Cardiac muscle cell (in vitro differentiated cells and primary cell): ENCODE measurements at places on chromosomes 1 and 21. TPM values are rescaled to one million over a fixed set of nuclear protein-coding genes. Genes with fewer than 3 reads are reported as not detected.

- no peak overlapping the region for H3K4me3 ChIP-seq
- no peak for DNase-seq
- H3K27me3 ChIP-seq, result no peaks in the 10 kb centered on the region
- H3K36me3 ChIP-seq, result no peaks in the 10 kb centered on the region
These were observed 177.6 kb upstream of the OLFM3 start for GRCh38 chr1:102174259-102174863.

DNA sequence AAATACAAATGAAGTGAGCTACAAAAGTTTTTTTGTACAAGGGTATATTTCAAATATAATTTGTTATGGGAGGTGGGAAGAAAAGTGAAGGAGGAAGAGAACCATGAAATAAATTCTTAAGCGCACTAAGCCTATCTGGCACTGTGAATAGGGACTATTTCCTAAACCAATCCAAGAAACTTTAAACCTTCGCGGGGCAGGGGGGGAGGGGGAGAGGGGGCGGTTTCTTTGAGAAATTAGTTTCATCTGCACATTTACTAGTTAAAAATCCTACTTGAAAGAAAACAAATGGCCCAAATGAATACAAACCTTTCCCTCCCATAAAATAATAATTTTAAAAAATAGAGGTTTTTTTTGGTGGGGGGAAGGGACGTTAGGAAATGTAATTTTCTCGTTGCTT, 364 bp downstream of the GOLPH3L start:
- H3K4me1 ChIP-seq, result peaks cover 8% of the 10 kb centered on the region
- H3K27me3 ChIP-seq, result no peaks in the 10 kb centered on the region
- H3K27ac ChIP-seq, result peak overlapping the region; percentile 51
- peak overlapping the region; percentile 93 for H3K4me3 ChIP-seq
- peaks cover 21% of the 10 kb centered on the region for H3K36me3 ChIP-seq
- DNase-seq, result peak; percentile 4

Gene KRTAP20-2
- not detected in 2 replicates for total RNA-seq

GRCh38 chr1:16425125-16426025, 11.8 kb downstream of the SPATA21 start:
- H3K4me1 ChIP-seq, result no peaks in the 10 kb centered on the region
- H3K4me3 ChIP-seq, result no peak overlapping the region
- no peaks in the 10 kb centered on the region for H3K36me3 ChIP-seq
- H3K27me3 ChIP-seq, result no peaks in the 10 kb centered on the region

DNA sequence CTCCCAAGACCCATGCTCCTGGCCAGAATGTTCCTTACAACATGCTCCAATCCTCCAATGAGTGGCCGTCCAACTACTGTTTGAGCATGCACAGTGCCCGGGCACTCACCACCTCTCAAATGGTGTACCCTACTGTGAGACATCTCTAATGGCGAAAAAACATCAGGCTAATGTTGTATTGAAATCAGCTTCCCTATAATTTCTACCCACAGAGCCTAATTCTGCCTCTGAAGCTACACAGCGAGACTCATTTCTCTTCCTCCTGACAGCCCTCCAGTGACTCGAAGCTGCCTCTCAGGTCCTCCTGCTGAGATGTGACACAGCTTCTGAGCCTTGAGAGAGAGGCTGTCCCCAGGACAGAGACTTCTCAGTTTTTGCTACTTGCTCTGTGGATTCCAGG, 130.7 kb downstream of the FAM78B start:
- H3K36me3 ChIP-seq, result no peaks in the 10 kb centered on the region
- H3K4me1 ChIP-seq, result no peaks in the 10 kb centered on the region
- no peak for DNase-seq
- no peak overlapping the region for H3K27ac ChIP-seq
- no peak overlapping the region for H3K4me3 ChIP-seq

- H3K27ac ChIP-seq, result no peak overlapping the region
- no peaks in the 10 kb centered on the region for H3K36me3 ChIP-seq
These were observed 536.6 kb upstream of the USP24 start for GRCh38 chr1:55751776-55752175.

Gene FAM163A
- 0.18 and 0.42 TPM in 2 replicates for total RNA-seq

Gene ASCL5
- 0.18 and 0.88 TPM in 2 replicates for total RNA-seq

Gene FNDC10
- total RNA-seq, result 30.9 and 46.5 TPM in 2 replicates
